ENCODE measurements at places on chromosomes 7 and 10. TPM values are rescaled to one million over a fixed set of nuclear protein-coding genes. Genes with fewer than 3 reads are reported as not detected.

DNA sequence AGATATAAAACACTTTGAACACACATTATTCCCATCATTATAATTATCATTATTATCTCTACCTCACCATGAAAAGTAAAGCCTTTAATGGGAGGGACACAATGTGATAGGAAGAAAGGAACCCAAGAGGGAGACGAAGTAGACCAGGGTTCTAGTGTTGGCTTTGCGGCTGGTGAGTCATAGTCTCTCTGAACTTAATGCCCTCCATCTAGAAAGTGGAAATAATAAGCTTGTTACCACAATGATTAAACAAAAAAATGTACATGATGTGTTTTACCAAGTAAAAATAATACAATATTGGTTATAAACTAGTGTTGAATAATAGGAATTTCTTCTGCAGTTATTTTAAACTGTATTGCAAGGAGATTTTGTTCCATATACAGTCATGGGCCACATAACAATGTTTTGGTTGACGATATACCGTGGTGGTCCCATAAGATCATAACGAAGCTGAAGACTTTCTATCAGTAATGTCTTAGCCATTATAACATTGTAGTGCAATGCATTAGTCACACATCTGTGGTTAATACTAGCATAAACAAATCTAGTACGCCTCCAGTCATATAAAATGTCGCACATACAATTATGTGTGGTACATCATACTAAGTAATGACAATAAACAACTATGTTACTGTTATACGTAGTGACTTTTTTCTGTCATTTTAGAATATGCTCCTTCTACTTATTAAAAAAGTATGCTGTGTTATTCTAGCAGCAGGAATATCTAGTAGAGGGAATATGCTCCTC, 450.6 kb upstream of the SORCS1 start:
- H3K36me3 ChIP-seq: no peaks in the 10 kb centered on the region
- H3K4me1 ChIP-seq: no peaks in the 10 kb centered on the region
- no peak overlapping the region for H3K27ac ChIP-seq
- DNase-seq: no peak
- no peak overlapping the region for H3K4me3 ChIP-seq
- H3K27me3 ChIP-seq: no peaks in the 10 kb centered on the region

- no peak for DNase-seq
- H3K4me3 ChIP-seq: no peak overlapping the region
Measured at GRCh38 chr10:34480345-34480744, 334.8 kb downstream of the PARD3 start.

The MKX gene
- not detected for total RNA-seq

The AKR1C2 gene
- total RNA-seq: not detected
